Stimulated activated CD8-positive, alpha-beta memory T cell treated with anti-CD3 and anti-CD28 coated beads, Interleukin-12 subunit alpha, Interleukin-12 subunit beta, amount 100 ng/mL, for 1 hour (primary cell): ENCODE measurements at places on chromosomes 3 and 15.
A peak's percentile ranks its signal among the peaks of the same experiment; 100 is the strongest.

GRCh38 chr15:25875566-25875965 is 12.4 kb upstream of the ATP10A start:
- DNase-seq: no peak

- DNase-seq: no peak
Observed at GRCh38 chr3:102936511-102937045, 501.8 kb downstream of the ZPLD1 start.

DNA sequence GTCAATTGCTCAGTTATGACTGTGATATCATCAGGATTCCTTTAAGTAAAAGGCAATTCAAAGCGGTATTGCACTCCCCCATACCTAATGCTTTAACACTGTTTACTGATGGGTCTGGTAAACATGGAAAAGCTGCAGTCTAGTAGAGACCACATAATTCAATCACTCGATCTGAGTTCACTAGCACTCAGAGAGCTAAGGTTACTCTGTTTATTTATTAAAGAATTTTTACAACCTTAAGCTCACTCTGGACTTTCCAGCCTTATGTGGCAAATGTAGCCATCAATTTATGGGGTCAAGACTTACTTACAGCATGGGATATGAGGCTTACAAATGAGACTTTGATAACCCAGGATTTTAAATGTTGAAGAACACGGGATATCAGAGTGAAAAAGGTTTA is 18.4 kb upstream of the CCR2 start:
- no peak for DNase-seq

DNA sequence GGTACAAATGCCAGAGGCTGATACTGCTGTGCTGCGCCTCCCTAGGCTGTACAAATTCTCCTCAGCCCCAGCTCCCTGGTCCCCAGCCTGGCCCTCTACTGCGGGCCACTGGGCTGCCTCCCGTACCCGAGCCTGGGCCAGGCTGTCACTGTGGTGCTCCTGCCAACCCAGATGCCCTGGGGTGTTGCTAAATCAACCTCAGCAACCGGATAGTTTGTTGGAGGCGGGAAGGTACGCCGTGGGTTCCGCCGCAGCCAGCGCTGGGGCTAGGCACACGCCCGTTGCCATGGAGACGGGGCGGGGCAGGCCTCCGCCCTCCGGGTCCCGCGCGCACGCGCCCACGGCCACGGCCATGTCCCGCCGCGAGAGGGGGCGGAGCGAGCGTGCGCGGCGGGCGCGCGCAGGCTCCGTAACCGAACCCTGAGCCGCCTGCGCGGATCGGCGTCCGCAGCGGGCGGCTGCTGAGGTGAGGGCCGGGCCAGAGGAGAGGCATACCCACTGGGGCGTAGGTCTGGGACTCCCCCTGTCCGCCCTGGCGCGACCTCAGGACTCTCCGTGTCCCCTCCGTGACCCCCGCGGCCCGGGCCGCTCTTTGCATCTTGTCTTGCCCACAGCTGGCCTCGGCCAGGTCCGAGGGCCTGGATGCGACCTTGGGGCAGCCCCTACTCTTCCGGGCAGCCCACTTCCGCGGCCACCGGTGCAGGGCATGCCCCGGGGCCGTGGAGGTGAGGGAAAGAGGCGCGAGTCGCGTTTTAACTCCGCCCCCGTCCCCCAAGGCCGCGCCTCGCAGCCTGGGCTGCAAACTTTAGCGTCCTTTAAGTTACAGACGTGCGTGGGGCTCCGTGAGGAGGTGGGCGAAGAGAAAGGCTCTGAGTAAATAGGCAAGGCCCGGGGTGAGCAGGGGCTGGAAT is at the start of gene TEX264:
Gene TEX264 (plus strand): TSS at position 430 of the 911 bp plus-strand sequence. CDS start 3,053 bp downstream, outside the sequence.
- DNase-seq: peak; percentile 88

DNA sequence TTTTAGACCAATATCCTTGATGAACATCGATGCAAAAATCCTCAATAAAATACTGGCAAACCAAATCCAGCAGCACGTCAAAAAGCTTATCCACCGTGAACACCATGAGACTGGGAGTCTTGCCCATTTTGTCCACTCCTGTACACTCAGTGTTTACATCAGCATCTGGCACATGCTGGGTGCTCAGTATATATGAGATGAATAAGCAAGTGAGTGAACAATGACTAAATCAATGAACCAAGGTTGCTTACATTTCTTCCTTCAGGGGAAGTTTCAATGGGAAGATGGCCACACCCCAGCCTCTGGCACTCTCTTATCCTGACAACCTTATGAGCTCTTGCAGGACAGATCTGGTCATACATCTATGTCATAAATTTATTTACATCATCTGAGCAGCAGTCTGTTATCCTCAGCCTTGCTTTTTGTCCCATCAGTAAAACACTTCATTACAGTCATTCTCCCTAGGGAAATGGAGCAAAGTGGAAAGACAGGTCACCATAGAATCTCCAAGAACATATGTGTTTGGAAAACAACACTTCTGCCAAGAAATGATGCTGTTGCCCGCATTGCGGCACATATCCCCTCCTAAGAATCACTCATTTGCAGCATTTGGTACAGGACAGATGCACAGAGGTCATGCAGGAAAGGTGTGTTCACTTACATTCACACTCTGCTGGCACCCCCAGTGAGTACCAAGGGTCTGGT is 171.8 kb upstream of the EIF1B start:
- DNase-seq: no peak

GRCh38 chr3:182259579-182259978 is 533.7 kb upstream of the ATP11B start:
- DNase-seq: no peak

GRCh38 chr15:68042156-68042854 is 11.8 kb upstream of the PIAS1 start:
- DNase-seq: no peak

- DNase-seq: no peak
Observed at GRCh38 chr15:78979456-78980320, 34.8 kb upstream of the CTSH start.

- no peak for DNase-seq
Observed at GRCh38 chr3:178482981-178483380, 53.3 kb upstream of the KCNMB2 start.

DNA sequence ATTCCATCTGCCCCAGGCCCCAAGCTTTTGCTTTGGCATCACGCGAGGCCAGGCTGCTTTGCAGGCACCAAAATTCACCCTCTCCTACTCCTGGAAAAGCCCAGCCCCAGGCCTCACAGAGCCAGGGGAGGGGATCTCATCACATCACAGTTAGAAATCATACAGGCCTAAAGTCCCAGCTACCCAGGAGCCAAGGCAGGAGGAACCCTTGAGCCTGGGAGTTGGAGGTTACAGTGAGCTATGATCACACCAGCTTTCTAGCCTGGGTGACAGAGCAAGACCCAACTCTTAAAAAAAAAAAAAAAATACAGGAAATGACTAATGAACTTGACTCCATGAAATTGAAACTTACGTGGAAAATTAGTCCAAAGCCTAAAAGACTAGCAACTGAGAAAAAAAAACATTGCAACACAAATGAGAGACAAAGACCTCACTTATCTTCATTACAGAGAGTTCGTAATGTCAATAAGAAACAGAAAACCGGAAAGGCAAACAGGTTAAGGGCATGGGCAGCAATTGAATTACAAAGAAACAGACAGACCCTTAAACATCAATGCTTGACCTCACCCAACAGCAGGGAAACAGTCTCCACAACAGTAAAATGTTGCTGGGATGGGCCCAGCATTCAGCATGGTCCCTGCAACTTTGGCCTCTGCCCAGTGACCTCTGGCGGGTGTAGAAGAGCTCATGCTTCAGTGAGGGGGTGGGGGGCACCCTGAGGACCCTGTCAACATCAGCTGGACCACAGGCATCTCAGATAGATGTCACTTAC is 151.5 kb downstream of the LRRK1 start:
- no peak for DNase-seq

- no peak for DNase-seq
Observed at GRCh38 chr3:16147220-16147994, 27.1 kb upstream of the GALNT15 start.

- no peak for DNase-seq
Observed at GRCh38 chr3:52769786-52770455, 819 bp downstream of the NEK4 start.

GRCh38 chr3:121436641-121437040 is 109.1 kb downstream of the POLQ start:
- DNase-seq: no peak

GRCh38 chr3:27877061-27878013 is 155.2 kb upstream of the EOMES start:
- no peak for DNase-seq

DNA sequence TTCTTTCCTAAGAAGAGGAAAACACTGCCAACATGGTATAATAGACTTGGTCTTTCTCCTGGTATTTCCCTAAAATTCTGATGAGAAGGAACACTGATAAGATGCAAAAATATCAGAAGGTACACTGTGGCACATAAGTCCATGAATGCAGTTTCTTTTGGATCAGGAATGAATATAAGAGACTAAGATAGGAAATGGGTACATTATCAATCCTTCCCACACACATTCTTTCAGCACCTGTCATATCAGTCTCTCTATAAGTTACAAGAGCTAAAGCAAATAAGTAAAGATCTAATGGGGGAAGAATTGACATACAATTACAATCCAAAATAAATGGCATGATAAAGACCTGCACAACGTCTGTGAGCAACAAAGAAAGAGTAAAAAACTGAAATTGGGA is 1101.0 kb downstream of the ROBO2 start:
- DNase-seq: no peak

DNA sequence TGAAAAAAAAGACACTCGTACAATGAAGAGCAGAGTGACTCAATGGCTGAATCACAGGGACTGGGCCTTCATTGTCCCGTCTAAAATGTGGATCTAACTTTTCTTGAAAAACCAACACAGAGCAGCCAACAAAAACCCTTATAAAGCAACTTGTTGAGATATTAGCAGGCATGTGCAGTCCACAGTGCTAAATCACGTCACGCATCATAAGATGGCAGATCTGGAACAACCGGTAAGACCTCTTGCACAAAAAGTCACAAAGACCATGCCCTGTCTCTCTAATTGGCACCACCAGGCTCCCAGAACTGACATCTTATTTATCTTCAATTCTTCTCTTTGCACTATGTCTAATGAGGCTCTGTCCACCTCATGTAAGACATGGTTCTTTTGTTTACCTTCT is 177.0 kb downstream of the MAGI1 start:
- no peak for DNase-seq

GRCh38 chr3:53551324-53551723 is 56.9 kb downstream of the CACNA1D start:
- DNase-seq: no peak

DNA sequence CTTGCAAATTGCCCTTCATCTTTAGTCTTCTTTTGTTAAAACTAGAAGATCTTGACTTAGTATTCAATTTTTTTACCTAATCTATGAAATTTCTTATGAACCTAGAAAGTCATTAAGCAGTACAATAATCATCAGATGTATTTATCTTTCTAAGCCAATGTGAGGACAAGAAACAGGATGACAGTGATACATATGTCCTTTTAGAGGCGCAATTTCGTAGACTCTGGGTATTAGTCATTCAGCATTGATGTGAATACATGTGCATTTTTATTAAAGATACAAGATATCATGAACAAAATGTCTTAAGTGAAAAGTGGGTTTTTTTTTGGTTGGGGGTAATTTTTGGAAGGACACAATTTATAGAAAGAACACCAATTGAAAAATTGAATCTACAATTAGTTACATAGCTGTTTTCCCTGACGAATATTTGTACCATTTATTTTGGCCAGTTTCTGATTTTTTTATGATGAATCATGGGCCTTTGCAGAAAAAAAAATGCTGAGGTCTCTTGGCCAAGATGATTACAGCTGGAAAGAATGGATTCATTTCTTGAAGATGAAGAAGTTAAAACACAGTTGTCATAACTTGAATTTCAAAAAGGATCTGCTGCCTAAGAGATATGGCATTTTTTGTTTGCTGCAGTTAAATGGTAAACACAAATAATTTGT is 48.9 kb upstream of the AGTR1 start:
- DNase-seq: no peak

DNA sequence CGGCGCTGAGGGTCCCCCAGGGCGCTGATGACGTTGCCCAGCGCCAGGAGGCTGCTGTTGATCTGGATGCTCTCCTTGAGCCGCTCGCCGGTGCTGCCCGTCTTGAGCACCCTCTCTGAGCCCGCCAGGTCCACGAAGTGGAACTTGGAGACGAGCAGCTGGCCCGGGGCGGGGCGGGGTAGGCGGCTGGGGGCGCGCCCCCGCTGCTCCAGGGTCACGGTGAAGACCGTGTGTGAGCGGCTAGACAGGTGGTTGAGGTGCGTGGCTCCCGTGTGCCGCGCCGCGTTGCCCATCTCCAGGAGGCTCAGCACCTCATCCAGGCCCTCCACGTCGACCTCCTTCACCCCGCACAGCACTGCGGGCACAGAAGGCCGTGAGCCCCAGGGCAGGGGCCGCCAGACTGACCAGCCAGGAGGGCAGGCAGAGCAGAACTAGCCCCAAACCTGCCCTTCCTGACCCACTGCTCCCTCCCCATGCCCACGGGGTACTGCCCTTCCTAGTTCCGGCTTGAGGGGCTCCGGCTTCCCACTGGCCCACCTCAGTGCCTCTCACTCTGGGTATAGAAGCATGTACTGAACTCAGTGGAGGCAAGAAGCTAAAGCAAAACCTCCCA is 6.1 kb downstream of the KIF7 start:
- no peak for DNase-seq

GRCh38 chr3:31748933-31749295 is 216.2 kb downstream of the STT3B start:
- no peak for DNase-seq

GRCh38 chr3:195583831-195584542 is at the start of gene APOD:
APOD (minus strand) TSS chr3:195583940; CDS start chr3:195579461, 4,479 bp downstream.
- DNase-seq: no peak

GRCh38 chr15:82056958-82057823 is 11.4 kb upstream of the MEX3B start:
- no peak for DNase-seq

GRCh38 chr3:156376199-156376598 is 178.7 kb downstream of the SSR3 start:
- DNase-seq: no peak

GRCh38 chr3:100852840-100853239 is 140.4 kb downstream of the ABI3BP start:
- DNase-seq: no peak

DNA sequence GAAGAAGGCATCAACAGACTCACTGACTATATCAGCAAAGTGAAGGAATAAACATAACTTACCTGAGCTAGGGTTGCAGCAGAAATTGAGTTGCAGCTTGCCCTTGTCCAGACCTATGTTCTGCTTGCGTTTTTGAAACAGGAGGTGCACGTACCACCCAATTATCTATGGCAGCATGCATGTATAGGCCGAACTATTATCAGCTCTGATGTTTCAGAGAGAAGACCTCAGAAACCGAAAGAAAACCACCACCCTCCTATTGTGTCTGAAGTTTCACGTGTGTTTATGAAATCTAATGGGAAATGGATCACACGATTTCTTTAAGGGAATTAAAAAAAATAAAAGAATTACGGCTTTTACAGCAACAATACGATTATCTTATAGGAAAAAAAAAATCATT is 17.8 kb downstream of the LMOD3 start:
- DNase-seq: no peak
